ENCODE measurements at places on chromosomes 6 and 20.

GRCh38 chr6:139109558-139109957 lies 25.3 kb upstream of the HECA start:
- DNase-seq = no peak

DNA sequence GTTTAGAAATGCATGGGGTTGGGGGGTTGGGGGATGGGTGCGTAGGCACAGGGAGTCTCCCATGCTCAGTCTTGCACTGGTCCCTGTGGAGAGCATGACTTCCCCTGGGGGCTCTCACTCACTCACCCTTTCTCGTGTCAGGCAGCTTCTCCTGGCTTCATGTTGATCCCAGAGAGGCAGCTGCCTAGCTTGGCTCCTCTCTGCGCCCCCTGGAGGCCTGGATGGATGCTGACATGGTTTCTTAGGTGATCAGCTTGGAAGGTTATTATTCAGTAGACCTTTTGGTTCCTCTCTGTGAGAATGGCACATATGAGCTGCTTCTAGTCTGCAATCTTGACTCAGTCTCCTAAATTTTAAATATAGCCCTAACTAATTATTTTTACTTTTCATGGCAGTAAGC lies 109.3 kb upstream of the FAM83B start:
- DNase-seq = peak; percentile 29

DNA sequence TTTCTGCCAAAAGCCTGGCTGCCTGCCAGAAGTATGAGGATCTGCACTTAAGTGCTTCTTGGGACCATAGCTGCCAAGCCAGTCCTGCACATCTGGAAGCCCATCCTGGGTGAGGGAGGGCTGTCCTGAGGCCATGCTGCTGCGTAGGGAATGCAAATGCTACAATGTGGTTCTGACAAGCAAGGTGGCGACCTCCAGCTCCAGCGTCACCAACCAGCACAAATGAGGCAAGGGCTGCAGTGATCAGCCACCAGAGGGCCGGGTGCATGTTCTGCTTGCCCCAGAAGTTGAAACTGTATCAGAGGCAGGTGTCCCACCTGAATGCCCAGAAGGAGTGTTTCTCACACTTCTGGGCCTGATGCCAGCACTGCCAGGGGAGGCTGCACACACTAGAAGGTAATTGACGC lies 99.1 kb upstream of the KCNQ5 start:
- DNase-seq = peak; percentile 61

- peak; percentile 63 for DNase-seq
Measured at GRCh38 chr20:4956200-4956810, 45.0 kb downstream of the SLC23A2 start.

DNA sequence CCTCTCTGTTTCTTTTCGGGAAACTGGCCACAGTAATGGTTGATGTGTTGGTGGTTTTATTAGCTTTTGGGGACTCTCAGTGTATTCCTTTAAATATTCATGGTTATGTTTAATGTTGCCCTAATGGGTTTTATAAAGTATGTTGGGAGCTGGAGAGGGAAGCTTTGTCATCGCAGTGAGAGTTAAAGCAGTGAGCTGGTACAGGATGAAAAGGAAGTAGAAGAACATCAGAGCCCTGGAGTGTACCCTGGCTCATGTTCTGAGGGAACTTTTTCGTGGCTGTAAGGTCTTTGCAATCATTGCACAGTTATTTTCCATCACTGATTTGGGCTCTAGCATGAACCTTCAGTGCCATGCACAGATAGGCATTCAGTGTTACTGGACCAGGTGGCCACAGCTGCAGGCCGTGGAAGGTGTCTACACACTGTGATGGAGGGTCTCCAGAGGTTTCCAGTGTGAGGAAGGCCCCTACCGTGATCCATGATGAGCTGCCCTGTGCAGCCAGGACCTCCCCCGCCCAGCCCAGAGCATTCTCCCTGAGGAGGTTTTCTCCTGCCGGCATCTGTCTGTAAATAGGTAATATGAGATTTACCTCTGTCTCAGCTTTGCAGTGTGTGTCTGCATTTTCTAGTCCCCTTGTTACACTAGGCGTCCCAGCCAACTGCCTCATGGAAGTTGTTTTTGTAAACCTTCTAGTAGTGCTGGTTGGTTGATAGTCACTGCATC lies 22.4 kb upstream of the TMEM217 start:
- DNase-seq = no peak

GRCh38 chr6:39884696-39885095 lies 49.6 kb downstream of the MOCS1 start:
- DNase-seq = no peak

GRCh38 chr6:141415896-141416295 lies 716.8 kb upstream of the GJE1 start:
- DNase-seq = no peak

DNA sequence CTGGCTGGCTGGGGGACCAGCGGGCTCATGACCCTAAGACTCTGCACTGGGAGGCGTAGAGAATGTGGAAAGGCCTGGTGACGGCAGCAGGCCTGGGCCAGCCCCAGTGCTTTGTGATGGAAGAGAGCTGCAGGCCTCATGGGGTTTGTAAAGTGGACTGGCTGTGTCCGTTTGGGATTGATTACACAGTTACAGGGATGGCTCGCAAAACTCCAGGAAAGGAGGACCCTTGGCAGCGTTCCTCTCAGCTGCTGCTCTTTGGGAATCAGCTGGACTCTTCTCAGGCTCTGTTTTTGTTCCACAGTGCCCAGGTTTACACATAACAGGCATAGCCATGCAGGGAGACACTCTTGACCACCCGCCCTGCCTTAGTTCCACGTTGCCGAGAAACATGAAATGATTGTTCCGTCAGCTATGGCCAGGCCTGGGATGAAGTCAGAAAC lies 89.0 kb downstream of the SLX4IP start:
- peak; percentile 48 for DNase-seq

- DNase-seq = no peak
Measured at GRCh38 chr6:34661357-34661756, 35.2 kb downstream of the ILRUN start.

- no peak for DNase-seq
Measured at GRCh38 chr20:48649104-48649626, 178.6 kb downstream of the PREX1 start.

DNA sequence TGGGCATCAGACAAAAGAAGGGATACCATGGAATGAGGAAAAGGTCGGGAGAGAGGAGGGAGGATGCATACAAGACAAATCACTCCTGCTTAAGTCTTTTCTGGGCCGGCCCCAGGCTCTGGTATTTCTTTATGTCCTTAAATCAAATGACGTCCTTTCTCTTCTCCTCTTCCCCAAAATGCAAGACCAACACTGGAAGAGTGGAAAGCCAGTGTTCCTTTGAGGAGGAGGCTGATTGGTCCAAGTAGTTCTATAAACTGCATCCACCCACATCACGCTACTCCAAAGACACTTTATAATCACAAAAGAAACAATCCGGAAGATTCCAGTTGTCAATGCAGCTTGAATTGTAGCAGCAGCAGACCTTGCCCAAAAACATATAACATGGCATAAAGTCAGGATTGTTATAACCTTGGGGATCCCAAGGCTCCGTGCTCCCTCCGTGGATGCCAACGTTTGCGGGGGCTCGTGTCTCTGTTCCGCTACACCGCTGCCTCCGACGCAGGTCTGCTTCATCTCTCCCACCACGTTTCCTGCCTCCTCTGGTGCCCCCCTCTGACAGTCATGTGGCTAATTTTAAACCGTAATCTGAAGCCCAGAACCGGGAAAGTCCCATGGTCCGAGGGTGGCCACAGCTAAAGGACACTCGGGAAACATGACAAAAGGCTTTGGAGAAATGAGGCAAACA lies 47.1 kb downstream of the MCUR1 start:
- peak; percentile 42 for DNase-seq

GRCh38 chr6:21935561-21936028 lies 342.0 kb downstream of the SOX4 start:
- DNase-seq = peak; percentile 55

DNA sequence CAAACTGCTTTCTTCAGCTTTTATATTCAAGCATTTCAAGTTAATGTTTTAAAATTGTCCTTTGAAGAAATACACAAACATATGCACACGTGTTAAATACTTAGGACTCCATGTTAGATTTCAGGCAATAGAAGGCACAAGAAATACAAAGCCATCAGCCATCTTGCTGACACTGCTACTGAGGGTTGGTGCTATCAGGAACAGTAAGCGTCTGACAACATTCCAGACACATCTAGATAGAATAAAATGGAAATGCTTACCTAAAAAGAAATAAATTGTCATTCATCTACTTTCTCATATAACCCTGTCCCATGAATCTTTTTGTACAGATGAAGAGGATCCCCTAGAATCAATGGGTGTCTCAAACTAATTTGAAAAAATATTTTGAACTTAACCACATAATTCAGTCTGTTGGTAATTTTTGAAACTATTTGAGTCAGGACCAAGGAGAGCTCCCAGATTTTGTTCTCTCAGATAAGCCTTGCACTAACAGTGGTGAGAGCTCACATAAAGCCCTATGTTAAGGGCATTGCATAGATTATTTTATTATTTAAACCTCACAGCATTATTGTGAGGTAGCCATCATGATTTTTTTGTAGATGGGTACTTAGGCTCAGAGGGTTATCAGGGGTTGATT lies 631.1 kb upstream of the POU3F2 start:
- peak; percentile 8 for DNase-seq

- no peak for DNase-seq
Measured at GRCh38 chr6:104599821-104600638, 259.7 kb downstream of the HACE1 start.

- DNase-seq = no peak
Measured at GRCh38 chr6:136015531-136015930, 164.0 kb downstream of the PDE7B start.

DNA sequence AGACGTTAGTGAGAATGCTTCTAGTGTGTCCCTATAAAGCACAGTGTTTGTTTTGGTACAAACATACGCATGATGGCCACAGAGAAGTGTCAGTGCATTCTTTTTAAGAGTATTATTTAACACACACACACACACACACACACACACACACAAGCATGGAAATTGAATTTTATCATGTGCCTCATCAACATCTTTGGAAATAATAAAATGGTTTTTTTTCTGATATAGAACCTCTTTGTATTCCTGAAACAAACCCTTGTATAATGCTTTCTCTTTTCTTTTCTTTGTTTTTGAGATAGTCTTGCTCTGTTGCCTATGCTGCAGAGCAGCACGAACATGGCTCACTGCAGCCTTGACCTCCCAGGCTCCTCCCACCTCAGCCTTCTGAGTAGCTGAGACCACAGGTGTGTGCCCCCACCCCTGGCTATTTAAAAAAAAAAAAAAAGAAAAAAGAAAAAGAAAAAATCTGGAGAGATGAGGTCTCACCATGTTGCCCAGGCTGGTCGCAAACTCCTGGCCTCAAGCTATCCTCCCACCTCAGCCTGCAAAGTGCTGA lies 116.2 kb upstream of the SYNDIG1 start:
- no peak for DNase-seq

GRCh38 chr6:116265041-116265829 lies 11.4 kb upstream of the TSPYL4 start:
- no peak for DNase-seq

- peak; percentile 36 for DNase-seq
Measured at GRCh38 chr6:144219056-144219685, 66.0 kb upstream of the UTRN start.

GRCh38 chr6:4102687-4103244 lies 23.8 kb upstream of the FAM217A start:
- DNase-seq = no peak

GRCh38 chr6:33417128-33417902 lies 592 bp downstream of the CUTA start:
- DNase-seq = no peak

DNA sequence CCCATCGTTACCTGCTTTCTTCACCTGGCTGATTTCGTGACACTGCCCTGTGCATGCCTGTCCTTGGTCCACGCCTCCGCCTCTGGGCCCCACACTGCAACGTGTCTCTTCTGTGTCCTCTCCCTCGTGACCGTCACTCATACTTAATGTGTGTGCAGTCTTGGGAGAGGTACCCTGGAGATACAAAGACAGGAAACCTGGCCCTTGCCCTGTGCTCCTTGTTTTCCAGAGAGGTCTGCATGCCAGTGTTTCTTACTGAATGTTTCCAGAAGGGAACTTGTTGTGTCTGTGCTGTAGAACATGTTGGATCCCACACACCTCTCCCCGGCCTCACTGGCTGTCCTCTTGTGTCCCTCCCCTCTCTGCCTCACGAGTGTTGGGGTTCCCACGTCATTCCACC lies 45.8 kb downstream of the SNX9 start:
- no peak for DNase-seq

GRCh38 chr6:119355157-119355556 lies 5.6 kb upstream of the MAN1A1 start:
- DNase-seq = no peak

- DNase-seq = no peak
Measured at GRCh38 chr20:13703265-13703664, 64.5 kb upstream of the TASP1 start.

DNA sequence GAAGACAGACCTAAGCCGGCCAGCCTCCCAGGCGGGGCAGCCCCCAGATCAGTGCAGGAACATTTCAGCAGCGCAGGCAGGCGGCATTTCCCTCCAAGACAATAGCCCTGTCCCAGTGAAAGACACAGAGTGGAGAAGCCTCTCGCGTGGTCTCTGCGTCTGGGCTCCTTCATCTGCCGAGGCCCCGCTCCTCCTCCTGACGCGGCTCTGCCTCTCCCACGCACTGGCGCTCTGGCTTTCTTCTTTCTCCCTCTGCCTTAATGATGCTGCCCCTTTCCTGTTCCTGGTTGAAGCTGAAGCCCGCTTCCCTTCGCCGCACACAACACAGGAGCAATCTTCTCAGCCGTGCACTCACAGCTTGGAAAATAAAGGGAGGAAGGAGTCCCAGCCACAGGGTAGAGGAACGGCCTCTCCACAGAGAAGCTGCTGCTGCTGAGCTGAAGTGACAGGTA lies 347.5 kb downstream of the CDH4 start:
- no peak for DNase-seq

DNA sequence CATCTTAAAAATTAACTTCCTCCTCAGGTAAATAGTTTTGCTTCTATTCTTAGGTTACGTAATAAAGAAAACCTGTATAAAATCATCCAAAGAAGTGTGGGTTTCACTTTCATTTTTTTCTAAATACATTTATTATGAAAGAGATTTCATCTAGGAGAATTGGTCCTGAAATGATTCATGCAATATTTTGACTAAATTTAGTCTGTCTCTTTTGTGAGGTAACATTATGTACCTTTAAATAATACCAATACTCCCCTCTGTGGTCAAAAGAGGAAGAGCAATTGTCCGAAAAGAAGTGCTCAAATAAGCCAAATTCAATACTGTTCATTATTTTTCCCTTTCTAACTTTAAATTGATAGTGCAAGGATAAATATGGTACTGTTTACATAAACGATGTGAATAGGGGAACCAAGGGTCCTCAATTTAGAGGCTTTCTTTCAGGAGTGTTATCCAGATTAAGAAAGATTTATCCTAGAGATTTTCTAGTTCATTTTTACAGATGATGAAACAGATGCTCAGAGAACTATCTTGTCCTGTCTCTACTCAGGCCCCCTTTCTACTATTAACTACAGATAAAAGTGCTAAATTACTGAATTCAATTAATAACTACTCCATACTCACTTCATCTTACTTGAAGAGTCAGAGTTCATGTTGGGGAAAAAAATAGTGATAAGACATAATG lies 26.2 kb downstream of the CYP39A1 start:
- DNase-seq = peak; percentile 14

- DNase-seq = peak; percentile 96
Measured at GRCh38 chr6:35496841-35497570, at the start of gene TEAD3. TEAD3 (minus strand) TSS chr6:35497079.

GRCh38 chr6:6596529-6597328 lies 8.2 kb downstream of the LY86 start:
- no peak for DNase-seq

All from iPS-NIHi11 (cell line).